ENCODE measurements at places on chromosomes 6 and 20.

DNA sequence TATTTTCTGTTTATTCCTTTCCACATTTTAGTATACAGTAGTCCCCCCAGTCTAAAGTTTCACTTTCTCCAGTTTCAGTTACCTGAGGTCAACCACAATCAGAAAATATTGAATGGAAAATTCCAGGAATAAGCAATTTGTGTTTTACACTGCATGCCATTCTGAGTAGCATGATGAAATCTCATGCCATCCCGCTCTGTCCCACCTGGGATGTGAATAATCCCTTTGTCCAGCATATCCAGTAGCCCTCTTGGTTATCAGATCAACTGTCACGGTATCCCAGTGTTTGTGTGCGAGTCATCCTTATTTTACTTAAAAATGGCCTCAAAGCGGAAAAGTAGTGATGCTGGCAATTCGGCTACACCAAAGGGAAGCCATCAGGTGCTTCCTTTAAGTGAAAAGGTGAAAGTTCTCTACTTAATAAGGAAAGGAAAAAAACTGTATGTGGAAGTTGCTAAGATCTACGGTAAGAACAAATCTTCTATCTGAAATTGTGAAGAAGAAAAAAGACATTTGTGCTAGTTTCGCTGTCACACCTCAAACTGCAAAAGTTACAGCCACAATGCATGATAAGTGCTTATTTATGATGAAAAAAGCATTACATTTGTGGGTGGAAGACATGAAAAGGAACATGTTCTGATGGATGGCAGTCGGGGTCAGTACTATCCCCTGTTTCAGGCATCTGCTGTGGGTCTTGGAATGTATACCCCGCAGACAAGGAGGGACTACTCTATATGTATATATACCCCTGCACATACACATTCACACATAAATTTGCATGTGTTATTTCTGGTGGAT lies 11.3 kb downstream of the NOX3 start:
- DNase-seq, result no peak

DNA sequence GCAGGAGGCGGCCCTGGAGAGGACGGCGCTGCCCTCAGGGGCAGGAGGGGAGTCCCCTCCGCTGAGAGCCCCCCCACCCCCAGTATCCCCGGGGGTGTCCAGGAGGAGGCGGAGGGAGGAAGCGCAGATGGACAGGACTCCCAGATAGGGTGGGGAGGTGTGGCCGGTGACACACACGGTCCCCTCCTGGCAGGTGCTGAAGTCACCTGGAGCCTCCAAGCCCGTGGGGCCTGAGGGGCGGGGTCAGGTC lies 1.4 kb downstream of the STMN3 start:
- no peak for DNase-seq

DNA sequence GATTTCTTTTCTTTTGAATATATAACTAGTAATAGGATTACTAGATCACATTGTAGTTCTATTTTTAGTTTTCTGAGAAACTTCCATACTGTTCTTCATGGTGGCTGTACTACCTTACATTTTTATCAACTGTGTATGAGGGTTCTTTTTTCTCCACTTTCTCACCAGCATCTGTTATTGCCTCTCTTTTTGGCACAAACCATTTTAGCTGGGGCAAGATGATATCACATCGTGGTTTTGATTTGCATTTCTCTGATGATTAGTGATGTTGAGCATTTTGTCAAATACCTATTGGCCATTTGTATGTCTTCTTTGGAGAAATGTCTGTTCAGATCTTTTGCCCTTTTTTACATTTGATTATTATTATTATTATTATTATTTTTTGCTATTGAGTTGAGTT lies 86.1 kb upstream of the TCF21 start:
- DNase-seq, result no peak

DNA sequence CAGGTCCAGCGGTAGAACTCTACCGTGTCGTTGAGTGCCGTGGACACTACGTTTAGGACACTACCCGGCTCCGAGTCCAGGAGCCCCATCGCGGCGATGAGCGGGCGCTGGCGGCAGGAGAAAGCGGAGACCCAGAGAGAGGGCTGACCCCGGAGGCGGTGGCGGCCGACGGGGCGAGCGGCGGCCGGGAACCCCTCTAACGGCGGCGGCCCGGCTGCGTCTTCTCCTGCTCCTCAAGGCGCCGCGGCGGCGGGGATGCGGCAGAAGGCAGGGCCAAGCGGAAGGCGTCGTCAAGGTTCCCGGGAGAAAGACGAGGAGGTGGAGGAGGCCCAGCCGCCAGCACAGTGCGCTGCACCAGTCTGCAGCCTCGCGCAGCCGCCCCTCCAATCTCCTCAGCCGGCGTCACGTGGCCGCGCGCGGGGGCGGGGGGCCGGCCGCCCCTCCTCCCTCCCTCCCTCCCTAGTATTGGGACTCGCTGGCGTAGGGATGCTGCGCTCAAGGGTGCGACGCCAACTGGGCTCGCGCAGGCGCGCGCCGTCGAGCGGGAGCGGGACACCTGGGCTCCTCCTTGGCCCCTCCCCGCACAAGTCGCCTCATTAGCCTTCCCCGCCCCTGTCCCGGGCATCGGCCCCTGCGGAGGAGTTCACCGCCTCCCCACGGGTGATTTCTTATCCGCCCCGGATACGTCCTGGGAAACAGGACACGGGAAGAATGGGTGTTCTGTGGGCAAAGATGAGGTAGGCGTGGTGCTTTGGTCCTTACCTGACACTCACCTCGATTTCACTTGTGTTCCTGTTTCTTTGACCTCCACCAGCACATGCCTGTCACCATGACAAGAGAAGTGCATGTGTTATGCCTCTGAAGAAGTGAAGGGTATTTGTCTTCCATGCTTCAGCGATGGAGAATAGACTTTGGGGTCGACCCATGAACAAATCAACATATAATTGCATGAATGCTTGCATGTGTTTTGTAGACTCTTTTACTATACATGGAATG lies at the start of gene ELOVL4:
ELOVL4 (minus strand) TSS at position 363 of the 996 bp plus-strand sequence; CDS start at position 89, 274 bp downstream.
- DNase-seq, result peak; percentile 53

DNA sequence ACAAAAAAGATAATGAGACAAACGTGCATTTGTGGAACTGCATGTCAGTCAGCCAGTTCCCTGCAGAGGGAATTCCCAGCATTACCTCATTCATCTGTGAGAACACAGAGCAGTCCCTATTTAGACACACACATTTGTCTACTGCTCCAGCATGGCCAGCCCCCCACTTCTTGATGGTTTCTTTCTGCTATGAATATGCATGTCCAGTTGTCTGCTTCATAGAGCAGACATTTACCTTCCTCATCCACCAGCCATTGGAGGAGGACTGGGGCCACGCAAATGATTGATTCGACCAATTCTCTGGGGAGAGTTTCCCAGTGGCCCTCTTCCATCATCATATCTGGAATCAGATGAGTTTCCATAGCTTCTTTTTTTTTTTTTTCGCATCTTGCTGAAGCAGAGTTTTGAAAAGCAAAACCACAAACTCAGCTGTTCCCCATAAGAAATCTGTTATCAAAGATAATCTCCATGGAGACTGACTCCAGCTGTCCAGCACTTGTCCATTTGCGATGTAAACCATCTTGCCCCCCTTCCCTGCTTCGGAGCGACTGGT lies 11.8 kb downstream of the ENPP1 start:
- DNase-seq, result no peak

GRCh38 chr20:18778690-18779392 lies 34.7 kb upstream of the SCP2D1 start:
- no peak for DNase-seq

- DNase-seq, result no peak
Observed at GRCh38 chr6:53647462-53648094, 18.0 kb downstream of the KLHL31 start.

- DNase-seq, result no peak
Observed at GRCh38 chr20:62734881-62735280, 26.2 kb downstream of the NTSR1 start.

DNA sequence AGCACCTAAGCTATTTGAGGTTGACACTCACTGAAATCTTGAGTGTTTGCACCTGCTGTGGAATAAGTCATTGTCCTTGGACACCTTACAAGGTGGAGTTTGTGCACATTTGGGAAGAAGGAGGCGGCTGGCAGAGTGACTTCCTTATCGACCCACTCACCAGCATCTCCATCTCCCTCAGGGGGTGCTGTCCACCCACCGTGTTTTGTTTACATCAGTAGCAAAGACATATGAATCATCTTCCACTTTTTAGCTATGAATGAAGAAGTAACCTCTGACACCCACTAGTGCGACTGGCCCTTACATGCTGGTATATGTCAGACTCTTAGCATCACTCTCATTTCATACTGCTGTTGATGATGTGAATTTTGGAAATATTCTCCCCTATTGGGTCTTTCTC lies 119.5 kb upstream of the SGK1 start:
- DNase-seq, result no peak

GRCh38 chr6:139941826-139942225 lies 567.4 kb upstream of the CITED2 start:
- DNase-seq, result no peak

GRCh38 chr6:157669747-157670216 lies 153.3 kb upstream of the SNX9 start:
- DNase-seq, result peak; percentile 17

- no peak for DNase-seq
Observed at GRCh38 chr6:92415656-92416055, 1003.7 kb downstream of the EPHA7 start.

GRCh38 chr6:42960243-42961019 lies at the start of gene GNMT:
GNMT (plus strand) TSS chr6:42960754; CDS start chr6:42960768, 14 bp downstream.
- DNase-seq, result no peak
